NCI-H1417 (cell line): ENCODE measurements at places on chromosomes 4 and X.
A peak's percentile ranks its signal among the peaks of the same experiment; 100 is the strongest.

DNA sequence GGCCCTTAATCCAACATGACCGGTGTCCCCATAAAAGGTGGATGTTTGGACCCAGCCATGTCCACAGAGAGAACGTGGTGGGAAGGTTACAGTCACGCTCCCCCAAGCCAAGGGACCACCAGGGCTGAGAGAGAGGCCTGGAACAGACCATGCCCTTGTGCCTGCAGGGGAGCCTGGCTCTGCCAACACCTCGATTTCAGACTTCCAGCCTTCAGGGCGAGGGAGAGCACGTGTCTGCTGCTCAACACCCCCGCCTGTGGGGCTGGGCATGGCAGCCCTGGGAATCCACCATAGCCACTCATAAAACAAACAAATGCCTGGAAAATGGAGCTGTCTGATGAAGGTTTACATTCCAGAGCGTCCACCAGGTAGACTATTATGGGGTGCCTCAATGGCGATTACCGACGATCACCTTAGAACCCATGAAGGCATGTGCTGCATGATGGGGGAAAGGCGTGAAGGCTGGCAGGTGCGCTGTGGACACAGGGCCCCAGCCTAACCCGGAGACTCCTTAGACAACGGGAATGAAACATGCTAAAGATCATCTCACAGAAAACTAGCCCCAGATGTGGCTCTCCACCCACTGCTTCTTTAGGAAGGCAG, 42.3 kb upstream of the HMX1 start:
- no peak for DNase-seq

- peak; percentile 31 for DNase-seq
Measured at GRCh38 chrX:29155286-29155685, 568.0 kb downstream of the IL1RAPL1 start.

DNA sequence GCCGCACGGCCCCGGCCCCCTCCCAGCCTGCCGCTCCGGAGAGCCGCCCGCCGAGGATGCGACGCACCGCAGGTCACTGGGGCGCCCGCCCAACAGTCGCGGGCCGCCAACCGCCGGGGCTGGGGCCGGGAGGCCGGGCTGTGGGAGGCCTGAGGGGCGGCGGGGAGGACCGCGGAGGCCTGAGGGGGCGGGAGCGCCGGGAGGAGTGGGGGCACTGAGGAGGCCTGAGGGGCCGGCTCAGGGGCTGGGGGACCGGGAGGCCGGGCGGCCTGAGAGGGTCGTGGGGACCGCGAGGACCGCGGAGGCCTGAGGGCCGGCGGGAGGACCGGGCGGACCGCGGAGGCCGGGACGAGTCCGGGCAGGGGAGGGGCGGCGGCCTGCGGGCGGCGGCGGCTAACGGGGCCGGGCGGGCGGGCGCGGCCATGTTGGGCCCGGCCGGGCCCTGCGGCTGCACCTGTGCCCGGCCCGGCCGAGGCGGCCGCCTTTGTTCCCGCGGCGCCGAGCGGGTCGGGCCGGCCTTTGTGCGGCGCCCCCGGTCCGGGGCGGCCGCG, 353 bp downstream of the NSD2 start:
- DNase-seq: peak; percentile 83

DNA sequence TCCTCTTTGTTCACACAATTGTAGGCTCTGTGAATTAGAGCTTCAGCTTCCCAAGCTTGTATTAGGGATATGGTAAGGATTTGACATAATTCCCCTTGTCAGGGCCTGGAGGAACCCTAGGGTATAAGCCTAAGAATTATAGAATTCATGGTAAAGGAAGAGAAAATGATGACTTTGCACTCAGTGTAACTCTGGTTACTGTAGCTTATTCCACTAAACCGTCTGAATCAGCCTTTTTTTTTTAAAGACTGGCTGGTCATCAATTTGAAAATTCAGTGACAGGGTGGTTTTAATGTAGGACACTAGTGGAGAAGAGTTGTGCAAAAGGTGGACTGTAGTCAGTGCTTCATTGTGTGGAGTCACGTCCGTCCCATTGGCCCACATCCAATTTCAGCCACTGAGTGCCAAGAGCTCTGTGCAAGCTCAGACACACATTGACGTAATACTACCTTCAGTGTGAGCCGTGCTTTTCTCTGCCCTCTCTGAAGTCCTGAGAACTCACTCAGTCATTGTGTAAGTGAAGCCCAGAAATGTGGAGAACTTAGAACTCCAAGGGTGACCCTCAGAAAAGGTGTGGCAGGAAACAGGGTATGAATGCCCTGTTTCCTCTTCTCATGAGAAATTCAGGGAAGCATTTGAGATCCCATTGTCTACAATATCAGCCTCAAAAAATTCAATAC, 449.8 kb downstream of the C4orf33 start:
- no peak for DNase-seq

DNA sequence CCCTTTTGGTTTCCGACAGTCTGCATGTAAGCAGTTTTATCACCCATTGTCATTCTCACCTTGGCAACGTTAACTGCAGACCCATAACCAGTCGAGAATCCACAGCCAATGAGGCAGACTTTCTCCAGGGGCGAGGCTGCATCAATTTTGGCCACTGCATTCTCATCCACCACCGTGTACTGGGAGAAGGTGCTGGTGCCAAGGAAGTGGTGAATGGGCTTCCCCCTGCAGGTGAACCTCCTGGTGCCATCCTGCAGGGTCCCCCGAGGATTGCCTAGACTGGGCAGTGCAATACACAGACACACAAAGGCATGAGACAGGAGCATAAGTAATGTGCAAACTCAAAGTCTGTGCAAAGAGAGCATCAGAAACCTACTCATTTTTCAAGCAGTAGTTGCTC, 5.4 kb downstream of the ADH1B start:
- no peak for DNase-seq

GRCh38 chr4:76401654-76402053, 19.3 kb downstream of the CCDC158 start:
- no peak for DNase-seq

DNA sequence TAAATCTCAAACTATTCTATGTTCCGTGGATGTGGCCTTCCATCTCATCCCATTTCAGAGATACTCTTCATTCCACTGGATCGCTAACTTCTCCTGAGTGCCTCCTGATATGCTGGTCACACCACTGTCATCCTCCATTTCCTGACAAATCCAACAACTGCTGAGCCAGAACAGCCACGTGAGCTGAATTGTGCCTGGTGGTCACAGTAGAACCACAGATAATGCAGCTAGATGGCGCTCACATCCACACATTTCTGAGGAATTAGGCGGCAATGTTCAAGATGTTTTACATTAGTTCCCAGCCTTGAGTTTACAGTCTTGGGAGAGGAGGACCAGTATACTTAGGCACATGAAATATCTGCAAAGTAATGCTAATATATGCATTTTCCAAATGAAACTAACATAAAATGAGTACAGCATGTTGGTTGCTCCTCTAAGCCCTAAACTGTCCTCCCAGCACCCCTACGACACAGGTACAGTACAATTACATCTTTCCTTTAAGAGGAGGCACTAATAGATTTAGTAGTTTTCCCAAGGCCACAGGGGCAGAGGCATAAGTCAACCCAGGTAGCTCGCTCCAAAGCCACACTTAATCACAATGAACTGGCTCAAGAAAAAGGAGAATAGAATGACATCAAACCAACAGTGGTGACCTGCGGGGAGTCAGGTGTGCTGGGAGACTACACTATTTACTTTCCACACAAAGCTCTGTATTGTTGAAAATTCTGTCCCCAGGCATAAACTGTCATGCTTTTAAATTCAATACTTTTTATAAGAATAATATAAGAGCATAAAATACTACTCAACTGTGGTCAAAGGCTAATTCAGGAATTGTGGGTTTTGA, 134.2 kb downstream of the CHIC2 start:
- DNase-seq: peak; percentile 65
